Activated T-cell treated with anti-CD3 and anti-CD28 coated beads, Interleukin-2, amount 50 U/mL, for 48 hours (primary cell): ENCODE measurements at places on chromosomes 3 and 15.

- no peak for DNase-seq
These were observed 217.8 kb downstream of the SHQ1 start for GRCh38 chr3:72630327-72630968.

DNA sequence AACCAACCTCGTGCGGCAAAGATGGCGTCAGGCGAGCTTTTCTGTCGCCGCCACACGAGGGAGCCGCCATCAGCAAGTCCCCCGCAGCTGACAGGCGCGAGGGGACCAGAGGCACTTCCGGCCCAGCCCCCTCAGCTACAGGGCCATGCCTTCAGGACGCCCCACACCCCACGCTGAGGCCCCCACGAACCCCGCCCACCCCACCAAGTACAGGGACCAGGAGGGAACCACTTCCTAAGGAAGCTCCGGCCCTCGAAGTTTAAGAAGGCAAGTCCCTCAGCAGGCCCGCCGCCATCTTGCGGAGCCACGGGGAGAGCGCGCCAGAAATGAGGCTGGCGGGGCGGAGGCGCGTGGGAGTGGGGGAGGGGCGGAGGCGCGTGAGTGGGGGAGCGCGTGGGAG lies 790 bp downstream of the DAZL start:
- no peak for DNase-seq

GRCh38 chr3:197335428-197336132 lies 37.2 kb upstream of the DLG1 start:
- no peak for DNase-seq

- DNase-seq = peak; percentile 35
These were observed at the start of gene ST8SIA2 for GRCh38 chr15:92393071-92393979. Gene ST8SIA2 (plus strand): TSS chr15:92393881. CDS start chr15:92394065, 184 bp downstream.

GRCh38 chr3:114453361-114453780 lies 159.5 kb downstream of the TIGIT start:
- no peak for DNase-seq

GRCh38 chr15:36156879-36157427 lies 422.5 kb upstream of the CDIN1 start:
- no peak for DNase-seq

GRCh38 chr15:35271371-35272043 lies 186.4 kb upstream of the NANOGP8 start:
- no peak for DNase-seq

GRCh38 chr3:14307656-14308302 lies 94.6 kb upstream of the SLC6A6 start:
- no peak for DNase-seq

DNA sequence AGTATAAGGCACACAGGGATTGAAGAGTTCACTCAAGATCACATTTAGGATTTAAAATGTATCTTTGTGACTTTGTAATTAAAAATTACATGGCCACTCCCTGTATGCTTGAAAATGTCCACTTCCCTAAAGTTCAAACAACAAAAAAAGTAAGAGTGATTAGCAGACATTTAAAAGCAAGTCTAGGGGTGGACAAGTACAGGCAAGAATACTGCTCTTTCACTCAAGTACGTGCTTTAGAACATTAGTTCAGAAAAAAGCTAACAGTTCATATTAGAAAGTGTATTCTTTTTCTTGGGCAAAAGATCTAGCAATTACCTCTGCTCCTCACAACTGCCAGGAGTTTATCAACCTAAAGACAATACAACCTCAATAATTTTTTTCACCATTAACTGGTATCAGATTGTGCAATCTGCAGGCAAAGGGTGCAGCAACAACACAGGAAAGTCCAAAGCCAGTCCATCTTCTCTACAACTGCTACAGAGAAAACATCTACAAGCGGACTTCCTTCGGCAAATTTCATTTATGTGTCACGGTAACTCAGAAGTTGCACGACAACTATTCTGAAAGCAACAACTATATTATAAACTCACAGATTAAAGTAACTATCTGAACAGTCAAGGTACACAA lies 18.1 kb downstream of the CHSY1 start:
- DNase-seq = no peak

- DNase-seq = no peak
These were observed 7.8 kb upstream of the ARF4 start for GRCh38 chr3:57604971-57605370.

DNA sequence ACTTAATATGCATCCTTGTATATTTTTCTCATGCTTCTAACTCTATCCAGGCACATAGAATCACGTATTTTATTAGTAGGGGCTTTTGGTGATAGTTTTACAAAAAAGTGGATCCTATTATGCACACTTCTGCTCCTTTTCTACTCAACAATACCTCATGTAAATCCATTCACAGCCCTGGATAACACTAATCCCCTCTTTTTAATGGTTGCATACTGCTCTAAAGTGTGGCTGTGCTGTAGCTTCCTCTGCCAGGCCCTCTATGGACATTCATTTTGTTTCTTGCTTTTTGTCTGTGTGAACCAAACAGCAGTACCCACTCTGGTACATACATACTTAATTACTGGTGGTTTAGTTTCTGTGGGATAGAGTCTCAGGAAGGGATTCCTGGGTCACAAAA lies 51.3 kb upstream of the SCAANT1 start:
- no peak for DNase-seq

GRCh38 chr15:75023872-75024636 lies 664 bp downstream of the PPCDC start:
- peak; percentile 40 for DNase-seq

GRCh38 chr15:92845126-92845508 lies 55.0 kb upstream of the CHD2 start:
- no peak for DNase-seq

- DNase-seq = no peak
These were observed 57.1 kb upstream of the SSR3 start for GRCh38 chr3:156611870-156612494.

DNA sequence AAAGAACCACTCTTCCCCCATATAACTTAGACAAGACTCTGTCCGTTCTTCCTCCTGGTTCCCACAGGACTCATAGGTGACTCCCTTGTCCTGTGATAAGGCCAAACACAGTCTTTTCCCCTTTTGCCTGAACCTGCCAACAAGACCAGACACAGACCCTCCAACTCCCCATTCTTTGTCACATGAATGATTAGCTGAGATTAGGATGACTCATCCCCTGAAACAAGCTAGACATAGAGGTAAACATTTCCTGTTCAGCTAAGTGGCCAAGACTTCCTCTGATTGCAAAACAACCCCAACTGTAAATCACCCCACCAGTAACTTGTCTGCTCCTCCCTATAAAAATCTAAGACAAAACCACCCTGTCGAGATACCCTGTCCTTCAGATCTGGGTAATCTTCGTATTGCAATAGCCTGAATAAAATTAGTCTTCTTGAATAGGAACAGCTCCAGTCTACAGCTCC lies 11.4 kb upstream of the HTR3E start:
- no peak for DNase-seq

- DNase-seq = no peak
These were observed 27.7 kb upstream of the SMAD3 start for GRCh38 chr15:67037694-67038093.

DNA sequence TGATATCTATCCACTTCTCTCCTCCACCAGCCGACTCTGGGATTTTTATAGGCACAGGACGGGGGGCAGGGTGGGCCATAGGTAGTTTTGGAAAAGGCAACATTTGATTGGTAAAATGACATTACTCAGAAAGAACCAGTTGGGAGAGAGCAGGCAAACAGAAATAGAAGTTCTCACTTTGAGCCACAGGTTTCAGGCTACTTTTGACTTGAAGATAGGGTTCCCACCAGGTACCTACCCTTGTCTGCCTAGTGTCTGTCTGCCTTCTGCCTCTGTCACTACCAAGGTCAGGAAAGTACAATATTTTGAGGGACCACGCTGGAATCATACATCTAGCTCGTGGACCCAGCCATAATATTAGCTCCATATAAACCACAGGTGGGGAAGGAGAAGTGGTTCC lies 412.9 kb upstream of the GRM7 start:
- no peak for DNase-seq

GRCh38 chr15:28955993-28956421 lies 70.2 kb downstream of the APBA2 start:
- no peak for DNase-seq

DNA sequence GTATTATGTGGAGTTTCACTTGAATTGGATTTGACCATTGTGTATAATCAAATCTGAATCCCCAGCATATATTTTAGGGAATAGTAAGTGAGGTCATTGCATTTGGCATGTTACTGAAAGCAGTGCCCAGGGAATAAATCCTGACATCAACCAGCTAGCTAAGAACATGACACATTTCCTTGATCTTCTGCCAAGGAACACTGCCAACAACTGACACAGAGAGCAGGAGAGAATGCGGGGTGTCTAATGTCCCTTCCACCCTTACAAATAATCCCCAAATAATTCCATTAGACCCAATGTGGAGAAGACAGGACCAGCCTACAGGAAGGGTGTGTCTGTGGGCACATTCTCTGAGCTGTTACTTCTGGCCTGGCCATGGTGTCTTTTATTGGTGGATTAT lies 30.6 kb upstream of the UBE3A start:
- DNase-seq = no peak

GRCh38 chr3:162863579-162863978 lies 1367.0 kb downstream of the OTOL1 start:
- no peak for DNase-seq

DNA sequence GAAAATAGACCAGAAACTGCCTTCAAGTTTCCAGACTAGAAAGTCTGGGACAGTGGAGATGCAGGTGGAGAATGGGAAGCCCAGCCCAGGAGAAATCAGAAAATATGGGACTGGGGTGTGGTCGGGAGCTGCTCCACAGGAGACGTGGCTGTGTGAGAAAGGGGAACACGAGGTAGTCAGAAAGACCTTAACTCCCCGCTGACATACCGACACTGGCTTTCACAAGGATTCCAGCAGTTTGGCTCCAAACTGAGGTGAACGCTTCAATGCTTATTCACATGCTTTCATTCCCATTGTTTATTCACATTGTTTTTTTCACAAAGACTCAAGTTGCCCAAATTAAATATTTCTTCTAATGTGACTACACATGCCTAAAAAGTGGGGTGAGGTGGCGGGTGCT lies 111.5 kb upstream of the SLCO3A1 start:
- DNase-seq = no peak

DNA sequence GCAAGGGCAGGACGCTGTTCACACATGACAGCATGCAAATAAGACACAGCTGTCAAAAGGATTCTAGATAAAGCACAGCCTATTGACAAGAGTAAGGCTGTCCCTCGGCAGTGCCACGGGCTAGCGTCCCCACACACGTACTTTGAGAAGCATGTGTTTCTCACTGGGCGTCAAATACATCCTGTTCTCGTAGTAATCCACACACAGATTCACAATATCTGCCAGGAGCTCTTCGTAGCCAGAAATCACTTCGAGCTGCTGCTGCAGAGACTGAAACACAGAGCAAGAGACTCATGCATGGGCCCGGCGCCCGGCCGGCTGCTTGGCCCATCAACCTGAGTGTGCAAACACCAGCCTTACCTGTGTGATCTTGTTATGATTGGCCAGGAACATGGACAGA lies 41.1 kb downstream of the CYFIP1 start:
- no peak for DNase-seq

GRCh38 chr3:110126065-110126464 lies 788.7 kb upstream of the DPPA4 start:
- DNase-seq = no peak

DNA sequence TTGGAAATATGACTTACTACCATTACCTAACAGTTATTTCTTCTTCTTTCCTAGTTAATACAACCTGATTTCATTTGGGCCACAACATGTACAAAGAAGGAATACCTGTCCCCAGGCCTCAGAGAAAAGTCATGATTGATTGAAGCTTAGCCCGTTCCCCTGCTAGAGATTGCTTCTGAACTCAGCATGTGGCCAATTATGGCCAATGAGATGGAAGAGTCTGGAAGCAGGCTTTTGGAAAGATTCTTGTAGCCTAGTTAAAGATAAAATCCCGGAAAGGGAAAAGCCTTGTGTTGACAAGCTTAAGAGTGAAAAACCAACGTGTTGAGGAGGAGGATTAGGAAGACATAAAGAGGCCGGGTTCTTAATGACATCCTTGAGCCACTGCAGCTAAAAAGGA lies 17.0 kb upstream of the TM6SF1 start:
- DNase-seq = no peak

- DNase-seq = no peak
These were observed 32.3 kb downstream of the B3GNT5 start for GRCh38 chr3:183285318-183285717.

GRCh38 chr3:48952510-48953118 lies 34.0 kb downstream of the ARIH2 start:
- DNase-seq = peak; percentile 58

DNA sequence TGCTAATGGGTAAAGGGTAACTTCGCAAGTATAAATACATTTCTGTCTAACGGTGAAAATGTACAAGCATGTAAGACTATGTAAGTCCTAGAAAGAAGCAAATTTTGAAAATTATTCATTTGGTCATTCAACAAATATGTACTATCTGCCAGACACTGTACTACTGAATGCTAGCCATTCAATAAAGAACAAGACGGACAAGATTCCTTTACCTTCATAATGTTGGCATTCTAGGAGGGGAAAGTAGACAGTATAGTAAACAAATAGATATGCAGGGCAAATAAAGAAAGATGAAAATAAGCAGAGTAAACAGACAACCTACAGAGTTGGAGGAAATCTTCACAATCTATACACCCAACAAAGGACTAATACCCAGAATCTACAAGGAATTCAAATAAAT lies 32.7 kb downstream of the C3orf70 start:
- DNase-seq = no peak

- DNase-seq = no peak
These were observed 15.6 kb downstream of the NDN start for GRCh38 chr15:23671481-23671880.

DNA sequence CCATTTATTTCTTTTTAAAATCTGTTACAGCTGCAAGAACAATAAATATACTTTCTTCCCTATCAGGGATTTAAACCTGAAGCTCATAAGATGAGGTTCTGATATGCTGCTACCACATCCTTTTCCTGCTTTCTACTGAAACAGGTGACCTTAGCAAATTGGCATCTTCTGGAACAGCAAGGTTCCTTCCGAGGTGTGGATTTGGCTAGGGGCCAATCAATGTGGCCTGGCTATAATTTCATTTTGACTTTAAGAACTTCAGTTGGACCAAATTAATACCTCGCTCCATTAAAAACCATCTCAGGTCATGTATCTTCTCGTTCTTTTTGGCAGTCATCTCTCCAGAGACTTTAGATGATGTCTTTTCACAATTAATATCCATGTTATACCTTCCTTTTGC lies 53.4 kb upstream of the C3orf80 start:
- no peak for DNase-seq

GRCh38 chr3:128727059-128727458 lies 1.1 kb downstream of the RAB7A start:
- no peak for DNase-seq
